ENCODE measurements at places on chromosomes 7 and 10.

DNA sequence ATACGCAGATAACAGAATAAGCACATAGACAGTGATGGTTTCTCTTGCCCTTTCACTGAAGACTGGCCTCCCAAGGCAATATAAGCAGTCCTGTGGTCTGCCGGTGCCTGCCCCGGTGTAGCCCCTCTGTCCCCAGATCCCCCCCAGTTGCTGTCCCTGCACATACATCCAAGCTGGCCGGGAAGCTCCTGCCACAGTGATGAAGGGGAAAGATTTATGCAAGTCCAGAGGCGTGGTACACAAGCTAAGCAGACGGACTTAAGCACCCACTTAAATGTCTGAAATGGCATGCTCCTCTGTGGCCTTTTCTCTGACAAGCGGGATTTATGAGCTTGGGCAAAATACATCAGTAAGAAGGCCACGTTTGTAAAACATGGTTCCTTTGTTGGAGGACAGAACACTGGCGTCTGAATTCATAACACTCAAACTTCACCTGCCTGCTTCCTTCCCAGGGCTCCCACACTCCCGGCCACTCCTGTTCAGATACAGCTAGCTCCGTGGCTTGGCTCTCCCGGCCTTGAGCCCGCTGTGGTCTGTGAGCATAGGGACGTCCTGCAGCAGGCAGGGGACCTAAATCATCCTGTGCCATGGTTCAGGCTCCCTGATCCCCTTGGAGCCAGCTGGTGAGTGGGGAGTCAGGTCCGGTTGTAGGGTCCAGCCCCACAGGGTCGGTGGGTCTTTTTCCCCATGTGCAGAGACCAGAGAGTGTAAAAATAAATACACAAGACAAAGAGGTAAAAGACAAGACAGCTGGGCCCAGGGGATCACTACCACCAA is 61.7 kb upstream of the PPP2R2D start:
- no peak for DNase-seq

GRCh38 chr7:140903741-140904480 is 20.8 kb downstream of the BRAF start:
- no peak for DNase-seq

DNA sequence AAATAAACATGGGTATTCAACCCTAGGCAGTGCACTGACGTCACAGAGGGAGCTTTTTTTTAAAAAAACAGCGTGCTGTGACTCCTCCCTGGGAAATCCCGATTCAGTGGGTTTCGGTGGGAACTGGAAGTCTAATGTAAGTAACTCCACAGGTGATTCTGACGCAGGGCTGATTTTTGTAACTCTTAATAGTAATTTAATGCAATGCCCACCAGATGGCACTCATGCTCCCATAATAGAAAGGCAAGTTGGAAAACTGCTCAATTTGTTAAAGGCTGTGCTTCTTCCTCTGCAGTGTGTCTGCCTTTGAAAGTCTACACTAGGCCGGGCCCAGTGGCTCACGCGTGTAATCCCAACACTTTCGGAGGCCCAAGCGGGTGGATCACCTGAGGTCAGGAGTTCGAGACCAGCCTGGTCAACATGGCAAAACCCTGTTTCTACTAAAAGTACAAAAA is 10.9 kb upstream of the RSU1 start:
- peak; percentile 54 for DNase-seq

GRCh38 chr10:72260976-72261783 is 12.5 kb upstream of the DDIT4 start:
- DNase-seq, result no peak

- DNase-seq, result no peak
Measured at GRCh38 chr10:86651631-86652331, 2.6 kb upstream of the OPN4 start.

DNA sequence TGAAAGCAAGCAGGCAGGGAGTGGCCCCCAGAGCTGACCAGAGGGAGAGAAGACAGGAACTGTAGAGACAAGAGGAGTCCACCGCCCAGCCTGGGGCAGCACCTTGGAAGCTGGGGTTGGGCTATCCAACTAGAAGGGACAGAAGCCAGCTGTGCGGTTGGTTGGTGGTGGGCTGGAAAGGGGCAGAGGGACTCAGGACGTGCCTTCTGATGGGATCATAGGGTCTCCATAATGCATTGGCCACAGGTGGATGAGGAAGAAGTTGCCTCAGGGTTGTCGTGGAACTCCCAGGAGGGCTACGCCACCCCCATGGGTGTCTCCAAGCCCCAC is 114.0 kb upstream of the RET start:
- no peak for DNase-seq

DNA sequence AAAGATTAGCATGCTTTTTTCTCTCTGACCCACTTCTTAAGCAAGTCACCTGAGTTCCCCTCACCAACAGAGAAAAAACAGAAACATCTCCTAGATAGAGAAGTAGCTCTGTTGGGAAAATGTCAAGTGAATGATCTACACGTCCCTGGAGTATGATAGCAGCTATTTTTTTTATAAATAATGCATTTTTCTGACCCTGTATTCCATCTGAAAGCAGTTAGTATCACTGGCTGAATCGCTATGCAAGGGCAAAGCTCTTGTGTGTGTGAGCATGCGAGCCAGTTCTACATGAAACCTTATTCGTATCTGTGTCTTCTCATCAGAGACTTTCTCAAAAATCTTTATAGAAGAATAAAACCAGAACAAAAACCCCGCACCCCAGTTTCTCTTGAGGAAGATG is 8.2 kb downstream of the ANKMY2 start:
- no peak for DNase-seq

DNA sequence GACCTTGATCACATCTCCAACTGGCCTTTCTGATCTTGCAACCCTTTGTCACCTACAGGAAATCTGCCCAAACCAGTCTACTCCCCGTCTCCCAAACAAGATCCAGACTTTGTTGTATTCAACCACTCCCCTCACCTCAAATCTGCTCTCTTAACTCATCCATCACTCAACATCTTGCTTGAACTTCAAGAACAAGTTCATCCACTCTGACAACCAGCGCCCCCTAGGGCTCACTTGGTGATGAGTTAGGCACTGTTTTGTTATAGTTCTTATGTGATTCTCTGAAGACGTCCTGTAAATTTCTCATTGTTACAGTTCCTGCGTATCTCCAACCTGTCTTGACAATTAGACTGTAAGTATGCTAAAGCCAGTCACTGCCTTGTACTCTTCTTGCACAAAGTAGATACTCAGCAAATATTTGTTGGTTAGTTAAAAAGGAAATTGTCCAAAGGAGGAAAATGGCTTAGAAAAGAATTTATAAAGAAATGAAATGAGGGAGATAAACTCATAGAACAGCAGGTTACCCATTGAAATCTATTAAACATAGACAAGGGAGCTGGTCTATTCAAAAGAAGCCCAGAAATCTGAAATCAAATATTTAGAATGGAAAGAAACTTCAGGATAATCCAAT is 5.3 kb downstream of the FRMD4A start:
- peak; percentile 13 for DNase-seq

- DNase-seq, result no peak
Measured at GRCh38 chr10:51342381-51342780, 268.1 kb downstream of the PRKG1 start.

DNA sequence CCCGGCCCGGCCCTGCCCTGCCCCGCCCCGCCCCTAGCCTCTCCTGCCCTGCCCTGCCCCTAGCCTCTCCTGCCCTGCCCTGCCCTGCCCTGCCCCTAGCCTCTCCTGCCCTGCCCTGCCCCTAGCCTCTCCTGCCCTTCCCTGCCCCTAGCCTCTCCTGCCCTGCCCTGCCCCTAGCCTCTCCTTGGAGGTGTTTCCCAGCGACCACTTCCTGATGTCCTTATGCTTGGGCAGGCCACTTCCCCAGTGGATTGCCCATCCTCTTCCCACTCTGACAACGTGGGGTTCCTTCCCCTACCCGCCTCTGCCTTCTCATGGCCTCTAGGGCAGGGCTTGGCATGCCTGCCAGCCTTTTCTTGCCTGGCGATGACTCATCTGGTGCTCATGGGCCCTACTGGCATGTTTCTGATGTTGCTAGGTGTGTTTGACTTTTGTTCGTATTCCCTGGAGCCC is 21.2 kb downstream of the PRXL2A start:
- DNase-seq, result peak; percentile 83

DNA sequence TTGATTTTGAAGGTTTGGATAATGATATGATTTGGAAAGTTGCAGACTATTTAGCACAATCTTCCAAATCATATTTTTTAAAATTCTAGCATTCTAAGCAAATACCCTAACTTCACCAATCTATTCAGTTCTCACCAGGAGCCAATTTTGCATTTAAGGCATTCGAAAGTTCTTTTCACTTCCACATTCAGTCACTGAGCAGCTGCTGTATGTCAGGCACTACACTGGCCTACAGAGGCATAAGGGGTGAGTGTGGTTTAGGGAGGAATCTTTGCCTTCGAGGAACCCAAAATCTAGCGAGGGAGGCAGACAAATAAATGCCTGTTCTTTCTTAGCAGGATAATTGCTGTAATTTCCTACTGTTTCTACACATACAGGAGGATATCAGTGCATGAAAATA is 10.7 kb upstream of the UCN3 start:
- DNase-seq, result no peak

DNA sequence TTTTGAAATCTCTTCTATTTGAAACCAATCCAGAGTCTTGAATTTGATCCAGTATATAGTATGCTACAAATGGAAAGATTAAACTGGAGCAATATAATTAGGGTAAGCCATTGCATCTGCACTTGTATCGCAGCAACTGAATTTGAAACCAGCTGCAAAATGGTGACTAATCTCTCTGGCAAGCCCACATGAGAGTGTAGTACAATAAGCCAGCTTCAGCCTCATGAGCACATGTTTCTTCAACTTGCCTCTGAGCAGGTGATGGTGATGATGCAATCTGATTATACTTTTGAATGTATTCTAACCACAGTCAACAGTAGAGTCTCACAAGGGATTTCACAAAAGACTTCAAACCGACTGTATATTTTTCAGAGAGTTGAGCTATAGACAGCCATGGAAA is 829 bp upstream of the RPA3 start:
- DNase-seq, result peak; percentile 66

DNA sequence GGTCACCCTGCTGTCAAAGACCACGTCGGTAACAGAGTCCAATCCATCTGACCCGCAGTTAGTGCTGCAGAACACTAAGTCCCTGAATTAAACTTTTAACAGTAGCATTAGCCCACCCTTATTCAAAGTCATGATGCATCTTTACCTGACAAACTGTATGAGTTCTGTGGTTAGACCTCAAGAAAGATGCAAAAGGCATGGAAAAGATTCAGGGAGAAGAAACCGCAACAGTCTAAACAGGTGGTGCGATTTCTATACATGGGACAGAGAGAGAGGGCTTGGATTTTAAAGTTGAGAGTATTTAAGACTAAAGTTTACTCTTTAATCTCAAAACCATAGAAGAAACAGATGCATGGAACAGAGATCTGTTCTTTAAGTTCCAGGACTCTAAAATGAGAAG is 103.3 kb upstream of the NFE2L3 start:
- DNase-seq, result no peak

- no peak for DNase-seq
Measured at GRCh38 chr7:134932707-134933370, 53.5 kb upstream of the AGBL3 start.

DNA sequence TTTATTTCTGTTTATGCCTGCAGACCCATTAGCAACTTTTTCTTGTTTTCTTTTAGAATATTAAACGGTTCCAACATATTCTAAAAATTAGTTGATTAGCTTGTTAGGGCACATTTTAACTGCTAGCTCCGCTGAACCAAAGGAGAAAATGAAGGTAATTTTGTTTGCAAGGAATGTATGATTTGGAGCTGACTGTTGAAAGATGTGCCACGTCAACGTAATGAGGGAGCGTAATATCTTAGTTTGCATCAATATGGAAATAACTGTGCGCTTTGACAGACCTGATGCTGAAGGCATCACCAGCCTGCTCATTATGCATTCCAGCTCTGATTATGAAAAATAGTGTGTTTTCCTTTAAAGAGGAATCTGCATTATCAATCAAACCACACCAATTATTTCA is 102.0 kb upstream of the CTBP2 start:
- no peak for DNase-seq

- DNase-seq, result no peak
Measured at GRCh38 chr10:60940446-60940845, 3.5 kb downstream of the RHOBTB1 start.

DNA sequence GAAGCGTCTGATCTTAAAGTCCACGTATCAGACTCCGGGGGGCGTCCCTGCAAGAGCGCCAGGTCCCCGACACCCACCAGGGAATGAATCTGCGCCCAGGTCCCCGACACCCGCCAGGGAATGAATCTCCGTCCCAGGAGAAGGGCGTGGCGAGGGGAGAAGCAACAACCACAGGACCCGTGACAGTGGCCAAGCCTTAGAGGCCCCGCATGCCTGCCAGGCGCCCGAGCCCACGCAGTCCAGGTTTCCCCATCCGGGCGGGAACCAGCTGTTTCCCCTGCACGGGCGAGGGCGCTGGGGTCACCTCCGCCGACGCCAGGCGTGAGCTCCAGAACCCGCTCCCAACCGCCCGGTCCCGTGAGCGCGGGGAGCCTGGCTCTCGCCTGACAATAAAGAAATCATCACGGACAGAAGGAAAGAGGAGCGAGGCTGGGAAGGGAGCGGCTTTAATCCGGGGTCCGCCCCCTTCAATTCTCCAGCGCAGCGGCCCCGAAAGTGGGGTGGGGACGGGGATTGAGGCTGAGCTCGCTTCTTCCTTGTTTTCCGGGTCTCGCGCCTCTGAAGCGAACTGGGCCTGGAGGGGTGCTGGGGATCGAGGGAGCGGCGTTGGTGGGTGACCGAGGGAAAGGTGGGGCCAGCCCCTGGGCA is 29.0 kb upstream of the BMS1 start:
- DNase-seq, result no peak

DNA sequence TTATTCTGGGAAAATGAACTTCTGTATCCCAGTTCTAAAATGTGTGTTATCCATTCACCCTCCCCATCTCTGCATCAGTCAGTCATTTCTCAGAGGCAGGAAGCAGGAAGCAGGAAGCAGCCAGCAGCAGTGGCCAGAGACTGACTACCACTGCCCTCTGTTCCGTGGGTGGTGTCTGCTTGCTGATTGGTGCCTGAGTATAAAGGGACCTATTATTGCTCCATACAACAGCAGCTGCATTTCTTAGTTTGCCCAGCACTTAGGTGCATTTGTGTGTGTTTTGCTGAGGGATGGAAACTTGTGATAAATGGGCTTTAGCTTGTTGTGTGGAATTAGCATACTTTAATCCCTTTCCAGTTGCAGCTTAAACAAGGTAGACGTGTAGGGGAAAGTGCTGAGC is 582.2 kb downstream of the SORCS1 start:
- DNase-seq, result no peak

DNA sequence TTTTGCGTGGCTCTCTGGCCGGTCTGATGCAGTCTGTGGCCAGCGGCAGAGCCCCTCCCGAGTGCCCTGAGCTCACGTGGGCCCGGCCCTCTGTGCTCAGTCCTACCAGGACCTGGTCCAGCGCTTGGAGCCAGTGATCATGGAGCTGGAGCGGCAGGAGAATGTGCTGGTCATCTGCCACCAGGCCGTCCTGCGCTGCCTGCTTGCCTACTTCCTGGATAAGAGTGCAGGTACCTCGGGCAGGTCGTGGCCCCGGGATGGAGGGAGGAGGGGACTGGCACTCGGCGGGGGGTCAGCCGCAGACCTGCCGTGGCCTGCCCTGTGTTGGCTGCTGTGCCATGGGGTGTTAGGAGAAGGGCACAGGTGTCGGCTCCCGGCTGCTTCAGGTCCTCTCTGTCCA is 20.0 kb downstream of the PFKFB3 start:
- DNase-seq, result no peak

- DNase-seq, result no peak
Measured at GRCh38 chr10:130545697-130546096, 409.5 kb downstream of the GLRX3 start.

All from keratinocyte (primary cell).